Astrocyte of the cerebellum (primary cell): ENCODE measurements at places on chromosomes 16 and 17.

GRCh38 chr17:21376081-21376758, at the start of gene KCNJ12:
KCNJ12 (plus strand) TSS chr17:21376357; CDS start chr17:21415343, 38,986 bp downstream.
- DNase-seq, result no peak

- DNase-seq, result no peak
Observed at GRCh38 chr16:70695331-70696070, 9.6 kb upstream of the MTSS2 start.

GRCh38 chr17:10069301-10069700, 129.1 kb downstream of the GAS7 start:
- no peak for DNase-seq

- DNase-seq, result no peak
Observed at GRCh38 chr16:76906552-76906951, 284.4 kb upstream of the MON1B start.

DNA sequence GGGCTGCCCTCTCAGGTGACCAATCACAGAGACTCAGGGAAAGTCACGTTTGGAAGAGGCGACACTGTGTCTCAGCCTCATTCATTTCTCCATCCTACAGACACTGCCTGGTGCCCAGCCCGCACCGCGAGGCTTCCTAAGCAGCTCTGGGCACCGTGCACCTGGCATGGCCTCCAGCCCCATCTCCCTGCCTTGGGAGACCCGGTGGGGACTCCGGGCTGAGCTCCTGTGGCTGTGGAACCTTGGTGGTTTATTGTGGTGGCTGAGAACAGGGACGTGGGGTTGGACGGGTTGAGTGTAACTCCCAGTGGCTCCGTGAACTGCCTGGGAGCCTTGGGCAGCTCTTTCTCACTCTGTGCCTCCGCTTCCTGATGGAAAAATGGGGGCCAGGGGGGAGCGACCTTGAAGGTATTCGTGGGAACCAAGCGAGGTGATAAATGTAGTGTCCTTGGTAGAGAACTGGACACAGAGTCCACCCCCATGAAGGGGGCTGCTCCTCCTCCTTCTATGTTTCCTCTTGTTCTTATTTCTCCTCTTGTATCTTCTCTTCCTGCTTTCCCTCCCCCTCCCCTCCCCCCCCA, 215.4 kb downstream of the SEC14L1 start:
- no peak for DNase-seq
